Left forelimb (tissue), 1 donor: ENCODE measurements at places on chromosomes 12 and 14.
A peak's percentile ranks its signal among the peaks of the same experiment; 100 is the strongest.

- DNase-seq: no peak
Observed at GRCh38 chr12:96889273-96889933, 17.7 kb upstream of the NEDD1 start.

GRCh38 chr12:110637869-110638441, 24.0 kb downstream of the TCTN1 start:
- no peak for DNase-seq

DNA sequence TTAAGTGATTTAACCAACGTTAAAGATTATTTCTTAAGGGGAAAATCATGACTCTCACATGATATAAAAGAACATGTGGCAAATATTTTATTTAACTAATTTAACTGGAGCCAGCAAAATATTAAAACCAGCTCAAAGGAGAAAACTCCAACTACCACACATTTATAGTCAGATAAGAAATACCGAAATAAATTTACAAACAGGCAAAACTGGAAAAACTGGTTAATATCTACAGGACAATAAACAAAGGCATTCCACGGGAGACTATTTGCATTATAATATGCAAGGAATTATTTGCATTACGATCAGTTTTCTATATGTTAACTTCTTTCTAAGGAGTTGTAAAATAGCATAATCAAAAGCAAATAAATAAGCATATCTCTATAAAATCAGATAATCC, 13.8 kb upstream of the BCL2L14 start:
- no peak for DNase-seq

GRCh38 chr14:22518073-22518472, 71.0 kb downstream of the DAD1 start:
- no peak for DNase-seq

GRCh38 chr12:124603831-124604251, 36.4 kb upstream of the NCOR2 start:
- DNase-seq: no peak

GRCh38 chr12:3365463-3366411, 125.3 kb upstream of the PRMT8 start:
- peak; percentile 52 for DNase-seq

GRCh38 chr12:59182191-59182590, 261.9 kb upstream of the LRIG3 start:
- no peak for DNase-seq

DNA sequence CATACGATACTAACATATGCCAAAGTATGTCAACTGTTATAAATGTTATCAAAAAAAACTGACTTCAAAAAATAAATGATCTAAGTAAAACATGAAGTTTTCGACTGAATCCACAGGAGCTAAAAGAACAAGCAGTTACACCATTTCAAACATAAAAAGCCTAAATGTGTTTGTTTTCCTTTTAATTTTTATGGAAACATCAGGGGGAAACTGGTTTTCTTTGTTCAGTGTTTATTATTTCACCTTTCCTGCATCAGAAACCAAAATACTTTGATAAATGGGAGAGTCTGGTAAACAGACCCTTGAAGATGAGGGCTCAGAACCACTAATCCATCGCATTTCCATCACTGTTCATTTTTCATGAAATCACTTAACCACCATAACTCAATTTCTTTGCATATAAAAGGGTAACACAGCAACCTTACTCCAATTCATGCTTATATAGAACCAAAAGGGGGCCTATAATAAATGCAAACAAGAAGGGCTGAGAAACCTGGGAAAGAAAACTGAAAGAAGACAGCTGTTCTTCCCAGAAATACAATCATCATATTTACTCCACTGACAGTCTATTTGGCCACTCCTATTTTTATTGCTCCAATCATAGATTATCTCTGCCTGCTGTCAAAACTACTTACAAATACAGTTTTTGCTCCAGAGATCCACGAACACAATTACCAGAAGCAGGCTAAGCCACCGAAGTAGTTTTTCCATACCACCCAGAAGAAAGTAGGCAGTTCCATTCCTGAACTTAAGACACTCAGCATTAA, 17.0 kb downstream of the FGD6 start:
- DNase-seq: no peak

- no peak for DNase-seq
Observed at GRCh38 chr14:91482263-91483013, 27.7 kb downstream of the PPP4R3A start.

- no peak for DNase-seq
Observed at GRCh38 chr14:33444136-33444535, 505.5 kb downstream of the NPAS3 start.

GRCh38 chr12:13857750-13858149, 123.7 kb downstream of the GRIN2B start:
- DNase-seq: no peak

DNA sequence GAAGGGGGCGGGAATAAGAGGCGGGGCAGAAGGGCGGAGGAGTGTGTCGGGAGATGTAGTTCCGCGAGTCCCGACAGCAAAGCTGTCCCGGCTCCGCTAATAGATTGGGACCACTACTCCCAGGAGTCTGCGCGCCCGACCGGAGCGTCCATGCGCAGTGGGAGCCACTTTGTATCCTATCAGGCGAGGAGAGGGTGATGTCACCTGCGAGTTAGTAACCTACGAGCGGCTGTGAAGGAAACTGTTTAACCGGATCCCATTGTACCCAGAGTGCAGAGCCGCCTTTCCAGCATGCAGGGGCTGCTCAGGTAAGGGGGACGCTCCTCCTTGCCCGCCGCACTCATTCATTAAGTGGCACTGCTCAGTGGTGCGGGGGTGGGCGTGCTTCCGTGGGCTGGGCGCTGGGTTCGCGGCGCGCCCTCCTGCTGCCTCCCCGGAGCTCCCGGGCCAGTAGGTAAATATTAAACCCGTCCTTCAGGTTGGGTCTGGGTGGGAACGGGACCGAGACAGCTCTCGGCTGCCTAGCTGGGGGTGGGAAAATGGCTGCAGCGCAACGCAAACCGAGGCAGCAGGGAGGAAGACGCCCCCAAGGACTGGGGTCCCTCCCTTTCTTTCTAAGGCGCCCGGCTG, at the start of gene DAAM1:
DAAM1 (plus strand) TSS at position 207 of the 630 bp plus-strand sequence. CDS start 74,811 bp downstream, outside the sequence.
- DNase-seq: peak; percentile 98

- DNase-seq: no peak
Observed at GRCh38 chr12:81699551-81699950, 59.6 kb downstream of the PPFIA2 start.

DNA sequence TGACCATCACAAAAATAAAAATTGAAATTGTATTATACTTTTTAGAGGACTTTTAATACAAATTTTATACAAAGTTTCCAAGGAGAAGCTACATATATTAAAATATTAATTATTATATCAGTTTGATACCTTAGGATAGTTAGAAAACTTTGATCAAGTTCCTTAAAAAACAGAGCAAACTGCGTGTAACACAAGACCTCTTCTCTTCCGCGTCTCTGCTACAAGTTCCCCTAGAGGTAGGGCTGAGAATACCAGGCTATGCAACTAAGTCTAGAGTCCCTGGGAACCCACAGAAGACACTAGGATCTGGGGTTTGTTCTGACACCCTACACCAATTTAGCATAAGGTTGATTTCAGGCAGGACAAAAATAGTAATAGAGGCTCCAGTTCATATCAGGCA, 319.0 kb downstream of the FOXG1 start:
- DNase-seq: no peak

GRCh38 chr14:85027681-85028370, 502.1 kb upstream of the FLRT2 start:
- no peak for DNase-seq

DNA sequence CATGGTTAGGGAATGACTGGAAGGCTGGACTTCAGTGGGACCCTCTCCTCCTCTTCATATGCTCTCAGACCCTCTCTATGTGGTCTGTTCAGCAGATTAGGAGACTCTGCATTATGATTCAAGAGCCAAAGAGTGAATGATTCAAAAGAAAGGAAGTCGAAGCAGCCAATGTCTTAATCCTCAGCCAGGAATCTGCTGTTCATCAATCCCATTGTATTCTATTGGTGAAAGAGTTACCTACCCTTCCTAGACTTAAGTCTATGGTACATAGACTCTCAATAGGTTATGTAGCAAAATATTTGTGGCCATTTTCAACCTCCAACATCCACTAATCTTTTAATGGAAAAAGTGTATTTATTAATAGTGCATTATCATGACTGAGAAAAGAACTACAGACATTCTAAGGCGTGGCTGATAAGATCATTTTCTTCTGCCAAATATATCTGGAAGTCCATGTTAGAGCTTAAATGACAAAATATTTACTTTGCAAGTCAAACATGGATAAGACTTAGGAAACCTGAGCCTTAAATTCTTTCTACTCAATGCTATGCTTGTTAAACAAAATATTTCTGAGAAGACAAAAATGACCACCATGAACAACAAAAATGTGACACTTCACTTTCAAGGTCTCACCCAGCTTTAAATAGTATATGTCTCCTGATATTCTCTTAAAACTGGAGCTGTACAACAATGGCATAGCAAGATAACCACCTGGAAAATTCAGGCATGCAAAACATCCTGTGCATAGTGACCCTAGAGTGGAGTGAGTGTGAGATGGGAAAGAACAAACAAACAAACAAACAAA, 1100.6 kb downstream of the GALC start:
- DNase-seq: no peak

DNA sequence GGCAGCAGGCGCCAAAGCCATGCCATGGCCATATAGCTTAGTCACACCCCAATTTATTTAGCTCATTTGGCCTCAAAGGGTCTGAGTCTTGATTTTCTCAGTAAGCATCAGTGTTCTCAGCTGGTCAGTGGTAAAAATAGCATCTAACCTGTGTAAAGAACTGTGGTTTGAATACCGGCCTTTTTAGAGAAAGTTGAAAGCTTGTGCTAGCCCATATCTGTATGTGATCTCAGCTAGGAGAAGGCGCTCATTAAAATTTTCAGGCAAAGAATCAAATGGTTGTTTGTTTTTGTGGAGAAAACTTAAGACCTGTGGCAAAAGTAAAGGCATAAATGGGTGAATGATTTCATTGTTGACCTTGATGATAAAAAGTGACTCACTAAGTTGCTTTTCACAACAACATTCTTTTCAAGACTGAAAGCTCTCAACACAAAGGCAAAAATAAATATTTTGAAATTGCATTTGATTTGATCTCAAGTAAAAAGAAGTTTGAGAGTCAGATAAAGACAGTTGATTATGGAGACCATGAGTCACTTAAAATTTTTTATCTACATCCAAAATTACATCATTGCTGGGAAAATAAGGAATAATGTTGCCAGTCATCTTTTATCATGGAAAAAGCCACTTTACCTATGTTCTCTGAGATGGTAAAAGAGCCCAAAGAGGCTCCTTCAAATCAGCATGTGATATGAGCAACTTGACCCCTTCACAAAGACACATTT, 128.5 kb upstream of the RGS6 start:
- no peak for DNase-seq

DNA sequence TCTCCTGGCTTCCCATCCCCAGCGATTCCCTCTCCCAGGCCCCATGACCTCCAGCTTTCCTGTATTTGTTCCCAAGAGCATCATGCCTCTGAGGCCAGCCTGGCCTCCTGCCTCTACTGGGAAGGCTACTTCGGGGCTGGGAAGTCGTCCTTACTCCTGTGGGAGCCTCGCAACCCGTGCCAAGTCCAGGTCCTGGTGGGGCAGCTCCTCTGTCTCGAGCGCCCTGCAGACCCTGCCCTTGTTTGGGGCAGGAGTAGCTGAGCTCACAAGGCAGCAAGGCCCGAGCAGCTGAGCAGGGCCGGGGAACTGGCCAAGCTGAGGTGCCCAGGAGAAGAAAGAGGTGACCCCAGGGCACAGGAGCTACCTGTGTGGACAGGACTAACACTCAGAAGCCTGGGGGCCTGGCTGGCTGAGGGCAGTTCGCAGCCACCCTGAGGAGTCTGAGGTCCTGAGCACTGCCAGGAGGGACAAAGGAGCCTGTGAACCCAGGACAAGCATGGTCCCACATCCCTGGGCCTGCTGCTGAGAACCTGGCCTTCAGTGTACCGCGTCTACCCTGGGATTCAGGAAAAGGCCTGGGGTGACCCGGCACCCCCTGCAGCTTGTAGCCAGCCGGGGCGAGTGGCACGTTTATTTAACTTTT, 14.3 kb downstream of the C12orf43 start:
- no peak for DNase-seq

DNA sequence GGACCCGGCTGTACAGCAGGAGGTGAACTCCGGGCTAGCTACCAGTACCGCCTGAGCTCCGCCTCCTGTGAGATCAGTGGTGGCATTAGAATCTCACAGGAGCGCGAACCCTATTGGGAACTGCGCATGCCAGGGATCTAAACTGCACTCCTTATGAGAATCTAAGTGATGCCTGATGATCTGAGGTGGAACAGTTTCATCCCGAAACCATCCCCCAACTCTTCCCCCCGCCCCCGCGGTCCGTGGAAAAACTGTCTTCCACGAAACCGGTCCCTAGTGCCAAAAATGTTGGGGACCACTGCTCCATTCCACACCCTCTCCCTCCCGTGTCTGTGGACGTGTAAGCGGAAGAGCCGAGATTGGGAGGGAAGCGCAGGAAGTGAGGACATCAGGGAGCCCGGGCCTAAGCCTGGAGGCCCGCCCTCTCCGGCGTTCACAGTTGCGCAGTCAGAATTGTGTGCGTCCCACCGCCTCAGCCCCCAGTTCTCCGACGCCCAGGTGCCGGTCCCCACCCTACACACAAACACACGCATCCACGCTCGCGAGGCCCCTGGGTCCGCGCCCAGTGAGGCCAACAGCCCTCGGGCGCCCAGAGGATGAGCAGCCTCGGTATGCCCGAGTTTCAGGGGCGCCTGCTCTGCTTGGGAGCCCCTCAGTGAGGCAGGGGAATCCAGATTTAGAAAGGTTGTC, 1.8 kb upstream of the RNASE4 start:
- DNase-seq: peak; percentile 92

- no peak for DNase-seq
Observed at GRCh38 chr12:6489449-6489848, 3.6 kb downstream of the MRPL51 start.

GRCh38 chr12:49980501-49981349, 8.0 kb downstream of the AQP6 start:
- DNase-seq: no peak

DNA sequence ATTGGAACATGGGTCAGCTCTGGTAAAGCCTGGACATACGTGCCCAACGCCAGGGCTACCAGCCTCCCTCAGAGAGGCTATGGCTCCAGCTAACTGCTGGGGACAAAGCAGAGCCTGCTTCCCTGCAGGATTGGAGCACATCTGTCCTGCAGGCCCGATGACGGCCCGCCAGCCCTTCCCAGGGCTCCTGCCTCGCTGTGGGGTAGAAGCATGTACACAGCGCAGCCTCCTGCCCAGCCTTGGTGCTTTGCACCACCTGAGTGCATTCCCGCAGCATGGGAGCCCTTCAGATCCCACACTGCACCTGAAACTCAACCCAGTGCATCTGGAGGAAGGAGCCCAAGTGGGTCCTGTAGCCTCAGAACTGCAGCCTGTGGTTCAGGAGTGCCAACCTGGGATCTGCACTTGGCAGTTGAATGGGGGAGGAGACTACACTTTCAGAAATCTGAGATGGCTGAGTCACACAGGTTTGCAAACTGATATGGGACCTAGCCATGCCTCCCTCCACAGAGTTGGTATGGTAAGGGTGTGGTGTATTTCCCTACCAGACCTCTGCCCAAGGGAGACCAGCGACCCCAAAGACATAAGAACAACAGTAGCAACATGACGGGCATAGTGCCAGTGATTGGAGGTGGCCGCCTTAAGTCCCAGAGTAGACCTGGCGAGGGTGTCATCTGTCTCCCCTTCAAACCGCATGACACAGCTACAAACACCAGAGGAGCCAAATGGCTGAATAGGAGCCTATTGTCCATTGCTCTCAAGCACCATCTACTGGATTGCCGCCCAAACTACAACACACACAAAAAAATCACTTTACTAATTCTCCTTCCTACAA, 273.9 kb upstream of the MIS18BP1 start:
- DNase-seq: no peak
